ENCODE measurements at places on chromosomes 12 and 14.

DNA sequence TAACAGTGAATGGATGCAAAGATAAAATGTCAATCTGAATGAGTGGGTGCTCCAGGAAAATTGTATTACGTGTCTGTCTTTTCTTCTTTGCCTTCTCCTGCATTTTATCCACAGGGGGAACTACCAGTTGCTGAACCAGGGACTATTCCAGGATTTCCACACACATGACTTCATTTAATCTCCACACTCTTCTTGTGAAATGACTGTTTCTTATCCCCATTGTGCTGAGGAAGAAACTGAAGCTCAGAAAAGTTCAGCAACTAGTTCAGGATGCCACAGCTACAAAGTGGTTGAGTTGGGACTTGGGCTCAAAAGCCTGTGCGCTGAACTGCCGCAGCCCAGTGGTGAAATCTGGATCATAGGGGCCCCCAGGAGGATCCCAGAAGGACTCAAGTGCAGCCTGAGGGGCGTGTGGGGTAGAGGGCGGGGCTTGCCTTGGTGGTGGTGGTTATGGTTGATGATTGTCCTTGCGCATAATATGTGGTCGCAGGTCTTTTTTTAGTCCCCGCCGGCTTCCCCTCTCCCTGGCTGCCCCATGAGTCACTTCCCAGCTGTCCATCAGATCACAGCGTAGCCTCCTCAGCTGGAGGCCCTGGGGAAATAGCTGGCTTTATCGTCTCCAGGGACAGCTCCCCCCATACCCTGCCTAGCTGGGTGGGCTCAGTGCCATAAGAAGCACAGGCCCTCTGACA lies 235.2 kb upstream of the CRY1 start:
- DNase-seq = no peak

DNA sequence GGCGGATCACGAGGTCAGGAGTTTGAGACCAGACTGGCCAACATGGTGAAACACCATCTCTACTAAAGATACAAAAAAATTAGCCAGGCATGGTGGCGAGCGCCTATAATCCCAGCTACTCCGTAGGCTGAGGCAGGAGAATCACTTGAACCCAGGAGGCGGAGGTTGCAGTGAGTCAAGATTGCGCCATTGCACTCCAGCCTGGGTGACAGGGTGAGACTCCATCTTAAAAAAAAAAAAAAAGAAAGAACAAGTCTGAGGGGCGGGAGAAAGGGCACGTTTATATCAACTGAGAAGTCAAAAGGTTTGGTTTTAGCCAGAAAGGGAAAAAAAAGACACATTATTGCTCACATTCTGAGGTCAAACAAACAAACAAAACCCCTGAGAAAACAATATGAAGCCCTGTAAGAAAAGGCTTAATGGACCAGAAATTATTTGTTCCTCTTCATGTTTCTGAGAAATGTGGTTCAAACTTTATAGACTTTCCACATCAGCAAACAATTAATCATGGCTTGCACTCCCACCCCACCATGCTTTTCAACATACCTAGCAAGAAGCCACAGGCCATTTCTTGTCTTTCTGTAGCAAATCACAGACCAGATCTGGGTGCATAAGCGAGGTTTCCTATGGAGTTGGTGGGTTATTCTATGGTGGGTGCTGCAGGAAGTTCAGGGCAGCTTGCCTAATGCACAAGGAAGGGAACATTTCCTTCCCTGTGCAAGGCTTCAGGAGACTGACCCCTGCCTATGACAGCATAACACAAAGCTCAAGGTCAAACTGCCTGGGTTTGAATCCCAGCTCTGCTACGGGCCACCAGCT lies 80.1 kb downstream of the SSPN start:
- no peak for DNase-seq

DNA sequence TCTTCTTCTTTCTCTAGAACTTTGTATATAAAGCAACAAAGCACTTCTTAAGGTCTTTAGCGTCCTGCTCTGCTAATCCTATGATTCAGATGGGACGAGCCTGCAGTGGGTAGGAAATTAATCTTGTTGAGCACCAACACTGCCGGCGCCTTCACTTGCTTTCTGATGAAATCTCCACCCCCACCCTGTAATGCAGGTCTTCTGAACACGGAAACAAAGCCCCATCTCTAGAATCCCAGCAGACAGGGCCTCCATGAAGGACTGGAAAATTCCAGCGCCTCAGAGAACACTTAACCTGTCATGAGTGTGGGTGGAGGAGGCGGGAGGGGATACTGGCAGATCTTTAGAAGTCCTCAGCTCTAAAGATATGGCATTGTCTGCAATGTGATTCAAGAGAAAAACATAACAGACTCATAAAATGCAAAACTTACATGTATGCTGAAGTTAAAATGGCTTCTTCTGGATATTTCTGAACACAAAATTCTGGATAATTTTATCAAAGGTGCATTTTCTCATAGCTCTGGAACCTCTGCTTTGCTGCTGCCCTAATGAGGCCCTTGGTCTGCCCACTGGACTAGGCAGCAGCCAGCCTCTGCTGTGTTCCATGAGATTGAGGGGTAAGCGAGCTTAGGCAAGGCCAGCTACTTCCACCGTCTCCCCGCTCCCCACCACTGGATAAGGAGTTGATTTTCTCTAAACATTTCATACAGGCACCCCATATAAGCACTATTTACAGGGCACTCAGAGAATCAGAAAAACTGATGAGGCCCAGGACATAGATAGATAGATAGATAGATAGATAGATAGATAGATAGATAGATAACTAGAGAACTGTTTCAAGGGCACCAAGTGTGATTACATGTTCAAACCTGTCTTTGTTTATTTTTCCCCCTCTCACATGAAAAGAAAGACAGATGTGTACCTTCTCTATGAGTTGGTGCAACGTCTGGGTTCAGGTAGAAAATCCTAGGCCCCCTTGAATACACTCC lies 43.1 kb downstream of the ZFP36L1 start:
- no peak for DNase-seq

- no peak for DNase-seq
These were observed 112.3 kb upstream of the BCL2L14 start for GRCh38 chr12:11958221-11959091.

DNA sequence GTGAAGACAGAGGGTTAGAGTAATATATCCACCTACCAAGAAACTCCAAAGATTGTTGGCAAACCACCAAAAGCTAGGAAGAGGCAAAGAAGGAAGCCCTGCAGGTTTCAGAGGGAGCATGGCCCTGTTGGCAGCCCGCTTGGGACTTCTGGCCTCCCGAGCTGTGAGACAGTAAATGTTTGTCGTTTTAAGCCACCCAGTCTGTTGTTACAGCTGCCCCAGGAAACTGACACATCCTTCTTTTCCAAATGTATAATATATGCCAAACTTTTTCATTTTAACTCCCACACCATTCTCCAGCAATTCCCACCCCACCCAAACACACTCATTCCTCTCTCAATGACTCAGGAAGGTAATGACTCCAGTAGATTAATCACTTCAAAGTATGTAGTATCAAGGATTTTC lies 74.0 kb downstream of the RPS29 start:
- DNase-seq = no peak

- DNase-seq = no peak
These were observed 16.7 kb downstream of the NEUROD4 start for GRCh38 chr12:55036326-55037115.

- DNase-seq = no peak
These were observed 73.3 kb upstream of the PLEKHG7 start for GRCh38 chr12:92629349-92630065.

DNA sequence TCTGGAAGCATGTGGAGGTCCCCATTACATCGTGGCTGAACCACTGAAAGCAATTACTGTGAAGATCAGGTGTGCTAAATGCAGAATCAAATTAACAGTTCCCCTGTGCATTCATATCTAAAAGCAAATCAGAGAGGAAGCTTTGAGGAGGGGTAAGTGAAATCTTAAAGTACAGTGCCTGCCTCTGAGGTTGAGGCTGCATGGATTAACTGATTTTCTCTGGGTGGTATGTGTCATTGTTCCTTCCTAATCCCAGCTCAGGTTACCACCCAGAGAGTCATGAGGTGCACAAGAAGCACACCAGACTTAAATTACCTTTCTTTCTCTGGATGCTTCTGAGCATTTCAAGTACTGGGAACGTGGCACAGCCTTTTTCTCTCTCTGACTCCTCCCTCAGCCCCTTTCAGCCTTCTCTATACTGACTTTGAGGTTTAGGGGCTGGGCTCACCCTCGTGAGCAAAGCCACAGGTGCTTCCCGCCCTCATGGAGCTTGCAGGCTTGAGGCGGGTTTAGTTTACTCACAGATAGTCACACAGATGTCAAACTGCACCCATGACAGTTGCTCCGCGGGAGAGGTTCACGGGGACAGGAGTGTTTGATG lies 237.6 kb upstream of the CRY1 start:
- no peak for DNase-seq

DNA sequence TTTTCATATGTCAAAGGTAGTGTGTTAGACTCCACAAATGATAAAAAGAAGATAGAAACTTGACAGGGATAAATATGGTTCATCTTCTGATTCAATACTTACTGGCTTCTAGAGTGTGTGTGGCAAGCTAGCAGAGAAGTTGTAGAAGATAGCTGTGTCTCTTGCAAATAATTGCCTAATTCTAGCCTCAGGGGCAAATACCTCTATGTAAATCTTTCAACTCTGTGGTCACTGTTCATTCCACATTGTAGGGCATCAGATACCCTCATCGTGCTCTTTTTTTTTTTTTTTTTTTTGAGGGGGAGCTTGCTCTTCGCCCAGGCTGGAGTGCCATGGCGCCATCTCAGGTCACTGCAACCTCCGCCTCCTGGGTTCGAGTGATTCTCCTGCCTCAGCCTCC lies 1.7 kb downstream of the OLR1 start:
- DNase-seq = no peak

GRCh38 chr14:50319721-50320120 lies 7.6 kb downstream of the DMAC2L start:
- DNase-seq = no peak

- DNase-seq = no peak
These were observed 130.8 kb upstream of the EGLN3 start for GRCh38 chr14:34081576-34082136.

Data from GM13977 (cell line).